ENCODE measurements at places on chromosomes 7 and 10.

DNA sequence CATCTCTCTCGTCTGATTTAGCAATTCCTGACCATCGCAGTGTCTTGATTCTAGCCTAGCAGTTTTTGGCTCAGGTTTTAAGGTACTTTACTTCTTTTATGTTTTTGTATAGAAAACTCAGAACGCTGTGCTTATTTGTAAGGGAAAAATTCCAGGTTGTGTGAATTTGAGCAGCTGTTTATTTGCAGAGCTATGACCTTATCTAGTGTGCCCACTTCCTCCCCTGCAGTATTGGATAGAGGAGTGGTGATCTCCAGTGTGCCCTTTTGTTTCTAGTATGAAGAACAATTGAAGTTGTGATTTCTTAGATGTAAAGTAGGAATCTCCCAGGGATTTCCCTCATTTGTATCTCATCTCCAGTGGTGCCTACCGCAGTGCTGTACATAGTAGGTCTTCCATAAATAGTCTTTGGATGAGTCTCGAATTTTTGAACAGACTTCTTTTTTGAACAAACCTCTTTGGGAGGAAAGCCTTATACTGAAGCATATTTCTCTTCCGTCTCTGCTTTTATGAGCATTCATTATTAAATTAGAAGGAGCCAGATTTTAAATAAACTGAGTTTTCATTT is 40.0 kb downstream of the GARS1 start:
- no peak for DNase-seq

GRCh38 chr7:80584778-80585177 is 53.7 kb upstream of the CD36 start:
- DNase-seq = no peak

DNA sequence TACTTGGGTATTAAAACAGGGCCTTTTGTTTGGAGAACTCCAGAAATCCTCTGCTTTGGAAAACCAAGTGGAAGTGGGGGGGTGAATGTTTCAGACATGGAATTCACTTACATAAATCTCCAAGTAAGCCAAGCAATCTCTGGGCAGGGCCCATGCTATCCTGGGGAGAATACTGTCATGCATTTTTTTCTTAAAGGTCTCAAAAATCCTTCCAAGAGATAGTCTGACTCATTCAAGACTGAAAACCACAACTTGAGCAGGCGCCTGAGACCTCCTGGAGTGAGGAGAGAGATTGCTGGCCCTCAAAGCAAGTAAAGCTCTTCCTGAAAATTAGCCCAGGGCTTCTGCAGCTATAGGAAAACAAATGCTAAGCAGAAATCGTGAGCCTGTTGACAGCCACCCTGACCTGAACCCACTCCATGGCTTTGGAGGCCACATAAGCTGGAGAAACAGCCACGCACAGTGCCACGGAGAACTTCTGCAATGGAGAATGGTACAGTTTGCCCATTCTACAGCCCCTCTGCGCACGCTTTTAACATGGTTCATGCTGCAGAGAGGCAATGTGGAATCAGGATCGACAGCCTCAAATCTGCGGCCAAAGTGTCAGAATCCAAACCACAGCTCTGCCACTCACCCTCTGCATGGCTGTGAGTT is 203.1 kb upstream of the AUTS2 start:
- no peak for DNase-seq

DNA sequence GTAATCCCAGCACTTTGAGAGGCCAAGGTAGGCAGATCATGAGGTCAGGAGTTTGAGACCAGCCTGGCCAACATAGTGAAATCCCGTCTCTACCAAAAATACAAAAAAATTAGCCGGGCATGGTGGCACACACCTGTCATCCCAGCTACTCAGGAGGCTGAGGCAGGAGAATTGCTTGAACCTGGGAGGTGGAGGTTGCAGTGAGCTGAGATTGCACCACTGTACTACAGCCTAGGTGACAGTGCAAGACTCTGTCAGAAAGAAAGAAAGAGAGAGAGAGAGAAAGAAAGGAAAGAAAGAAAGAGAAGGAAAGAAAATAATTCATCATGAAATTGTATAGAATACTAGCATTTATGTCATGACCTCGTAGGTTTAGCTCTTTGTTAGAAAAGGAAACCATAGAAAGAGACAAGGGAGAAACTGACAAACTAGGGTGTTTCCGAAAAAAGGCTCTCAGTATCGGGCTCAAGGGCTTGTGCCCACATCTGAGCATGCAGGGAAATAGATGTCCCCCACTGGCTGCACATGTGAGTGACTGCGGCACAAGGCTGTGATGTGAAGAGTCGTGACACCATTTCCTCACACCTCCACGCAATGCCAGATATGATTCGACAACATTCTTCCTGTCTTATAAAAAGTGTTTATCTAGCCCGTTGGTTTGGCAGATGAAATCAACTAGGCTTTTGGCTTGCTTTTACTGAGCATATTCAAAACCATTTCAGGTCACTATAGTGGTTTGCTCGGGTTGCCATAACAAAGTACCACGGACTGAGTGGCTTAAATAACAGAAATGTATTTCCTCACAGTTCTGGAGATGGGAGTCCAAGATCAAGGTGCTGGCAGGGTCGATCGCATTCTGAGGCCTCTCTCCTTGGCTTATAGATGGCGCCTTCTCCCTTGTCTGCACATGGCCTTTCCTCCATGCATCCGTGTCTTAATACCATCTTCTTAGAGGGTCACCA is 2.0 kb downstream of the SRGN start:
- no peak for DNase-seq

- DNase-seq = no peak
Observed at GRCh38 chr7:46160861-46161260, 239.8 kb upstream of the IGFBP3 start.
